ENCODE measurements at places on chromosomes 5 and 9.

GRCh38 chr5:80192507-80193241, 63.2 kb downstream of the SERINC5 start:
- DNase-seq = no peak

DNA sequence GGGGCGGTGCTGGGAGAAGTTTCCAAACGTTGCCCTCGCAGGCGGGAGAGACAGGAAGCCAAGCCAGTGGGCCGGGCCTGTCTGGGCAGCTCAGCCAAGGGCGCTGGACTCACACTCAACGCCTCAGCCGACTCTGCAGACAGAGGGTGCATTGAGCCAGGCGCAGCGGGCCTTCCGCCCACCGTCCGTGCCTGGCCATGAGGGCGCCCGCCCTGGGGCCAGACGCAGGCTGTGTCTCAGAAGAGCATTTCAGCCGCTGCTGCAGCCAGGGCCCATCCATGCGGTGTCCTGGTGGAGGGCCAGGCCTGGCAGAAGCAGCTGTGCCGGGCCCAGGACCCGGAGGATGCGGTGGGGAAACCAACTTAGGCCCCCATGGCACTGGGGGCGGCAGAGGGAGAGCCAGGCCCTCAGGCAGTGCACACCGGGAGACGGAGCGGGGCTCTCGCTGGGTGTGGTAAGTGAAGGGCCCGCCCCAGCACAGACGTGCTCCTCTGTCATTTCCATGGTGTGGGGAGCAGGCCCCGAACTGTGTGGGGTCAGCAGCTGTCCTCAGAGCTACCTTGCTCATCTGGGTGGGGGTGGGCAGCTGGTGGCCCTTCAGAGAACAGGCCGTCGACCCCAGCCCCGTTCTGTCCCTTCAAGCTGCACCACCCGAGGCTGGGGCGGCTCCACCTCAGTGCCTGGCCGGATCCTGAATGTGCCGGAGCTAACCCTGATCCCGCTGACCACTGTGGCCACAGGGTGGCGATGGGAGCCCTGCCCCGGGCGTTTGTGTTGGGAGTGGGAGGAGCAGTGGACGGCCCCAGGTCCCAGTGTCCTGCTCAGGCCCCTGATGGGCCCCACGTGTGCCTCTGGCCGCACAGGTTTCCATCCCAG, 18.0 kb downstream of the DNLZ start:
- no peak for DNase-seq

GRCh38 chr5:135461481-135462151, 9.5 kb upstream of the TIFAB start:
- DNase-seq = no peak

GRCh38 chr9:124478354-124478753, 28.1 kb downstream of the ADGRD2 start:
- no peak for DNase-seq

DNA sequence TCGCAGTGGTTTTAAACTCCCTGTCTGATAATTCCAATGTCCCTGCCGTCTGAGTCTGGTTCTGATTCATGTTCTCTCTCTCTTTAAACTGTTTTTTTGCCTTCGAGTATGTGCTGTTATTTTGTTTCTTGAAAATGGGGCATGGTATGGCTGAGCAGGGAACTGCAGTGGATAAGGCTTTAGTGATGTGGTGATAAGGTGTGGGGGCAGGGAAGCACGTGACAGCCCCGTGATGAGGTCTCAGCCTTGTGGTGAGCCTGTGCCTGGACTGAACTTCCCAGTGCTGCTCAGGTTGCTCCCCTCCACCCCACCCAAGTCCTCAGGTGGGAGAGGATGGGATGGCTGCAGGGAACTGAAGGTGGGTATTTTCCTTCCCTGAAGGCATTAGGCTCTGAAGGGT, 5.5 kb upstream of the ZNF354B start:
- DNase-seq = no peak

- no peak for DNase-seq
Measured at GRCh38 chr5:129541648-129542251, 81.7 kb downstream of the ADAMTS19 start.

DNA sequence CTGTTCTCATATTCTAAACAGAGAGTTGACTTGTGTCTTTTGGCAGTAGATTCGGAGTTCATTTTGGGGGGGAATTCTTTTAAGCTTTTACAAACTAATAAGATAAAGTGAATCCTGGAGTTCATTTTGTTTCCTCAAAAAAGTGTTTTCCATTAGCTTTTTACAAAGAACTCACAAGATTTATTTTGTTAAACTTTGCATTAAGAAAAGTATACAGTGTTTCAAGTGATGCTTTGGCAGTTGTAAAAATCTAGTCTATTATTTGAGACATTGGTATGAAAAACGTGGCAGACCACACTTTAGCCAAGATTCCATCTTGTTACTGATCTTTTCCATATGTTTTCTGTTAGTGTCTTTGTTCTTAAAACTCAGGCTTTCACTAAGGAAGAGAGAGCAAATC, 1.2 kb upstream of the OMD start:
- no peak for DNase-seq

Measured in NCI-H1105 treated with DMSO at 0.1 percent for 48 hours (cell line).